Pericardium fibroblast (primary cell): ENCODE measurements at places on chromosomes 1 and 21. TPM values are rescaled to one million over a fixed set of nuclear protein-coding genes. Genes with fewer than 3 reads are reported as not detected.

Gene CD55
- 24.3 and 38.5 TPM in 2 replicates for total RNA-seq

Gene ARTN
- not detected in 2 replicates for total RNA-seq

Gene PRAMEF18
- total RNA-seq: not detected in 2 replicates

Gene RAVER2
- 3.3 and 3.8 TPM in 2 replicates for total RNA-seq

Gene NPR1
- total RNA-seq: 46.2 and 84.8 TPM in 2 replicates

Gene PPIAL4G
- total RNA-seq: not detected in 2 replicates

Gene TMEM61
- 1.1 TPM in 1 of 2 replicates, not detected in the other for total RNA-seq

Gene MPZL1
- 96.4 and 118 TPM in 2 replicates for total RNA-seq

Gene PLPPR4
- total RNA-seq: 0.12 and 0.34 TPM in 2 replicates

Gene CCDC27
- total RNA-seq: not detected in 2 replicates

Gene ATP1A2
- total RNA-seq: 1.2 and 1.8 TPM in 2 replicates

Gene CRB1
- not detected in 2 replicates for total RNA-seq

Gene OVAAL
- not detected in 2 replicates for total RNA-seq

Gene TCHH
- not detected in 2 replicates for total RNA-seq

Gene LCE1C
- total RNA-seq: not detected in 2 replicates

Gene ATP13A2
- total RNA-seq: 26.8 and 40.1 TPM in 2 replicates

Gene SPRR2D
- total RNA-seq: not detected in 2 replicates

Gene NBPF3
- 9.8 and 13.9 TPM in 2 replicates for total RNA-seq

Gene CCDC24
- 0.43 and 2.2 TPM in 2 replicates for total RNA-seq

Gene LIN28A
- not detected in 2 replicates for total RNA-seq

Gene ADAM30
- total RNA-seq: not detected in 2 replicates

Gene LCE3B
- not detected in 2 replicates for total RNA-seq

Gene C1orf115
- total RNA-seq: 1.8 and 3.6 TPM in 2 replicates

Gene CD247
- total RNA-seq: not detected in 2 replicates

Gene NLRP3
- total RNA-seq: under 0.01 TPM in 1 of 2 replicates, not detected in the other

Gene DMRTA2
- total RNA-seq: not detected in 2 replicates

Gene RHBG
- not detected in 2 replicates for total RNA-seq

Gene CTH
- 9.0 and 15.3 TPM in 2 replicates for total RNA-seq

Gene FMO5
- total RNA-seq: 0.34 and 0.58 TPM in 2 replicates

Gene ASTN1
- total RNA-seq: 0.12 and 0.34 TPM in 2 replicates

Gene CFAP126
- total RNA-seq: not detected in 2 replicates

Gene S100A16
- total RNA-seq: 169 and 192 TPM in 2 replicates

Gene OR2G3
- total RNA-seq: not detected in 2 replicates

Gene PTPRF
- 31.7 and 46.4 TPM in 2 replicates for total RNA-seq

Gene DMBX1
- not detected in 2 replicates for total RNA-seq

Gene BCL2L15
- under 0.01 TPM in 1 of 2 replicates, not detected in the other for total RNA-seq

Gene SRP9
- 112 and 140 TPM in 2 replicates for total RNA-seq

Gene G0S2
- total RNA-seq: 59.2 and 105 TPM in 2 replicates

Gene FCRL4
- not detected in 2 replicates for total RNA-seq

Gene PTPRU
- total RNA-seq: 26.8 and 35.8 TPM in 2 replicates

Gene OR2AK2
- not detected in 2 replicates for total RNA-seq

Gene PLEKHN1
- total RNA-seq: 0.12 TPM in 1 of 2 replicates, not detected in the other

Gene CZIB
- 54.8 and 65.3 TPM in 2 replicates for total RNA-seq

Gene TRABD2B
- 0.93 and 0.94 TPM in 2 replicates for total RNA-seq

Gene SERPINC1
- not detected in 2 replicates for total RNA-seq
